ENCODE measurements at places on chromosomes 12 and 14.
A peak's percentile ranks its signal among the peaks of the same experiment; 100 is the strongest.

- DNase-seq = no peak
Measured at GRCh38 chr14:64681796-64682710, 22.2 kb upstream of the PLEKHG3 start.

- no peak for DNase-seq
Measured at GRCh38 chr12:46265102-46265501, 3.7 kb downstream of the SLC38A1 start.

GRCh38 chr12:18990856-18991255, 138.7 kb upstream of the PLEKHA5 start:
- DNase-seq = no peak

DNA sequence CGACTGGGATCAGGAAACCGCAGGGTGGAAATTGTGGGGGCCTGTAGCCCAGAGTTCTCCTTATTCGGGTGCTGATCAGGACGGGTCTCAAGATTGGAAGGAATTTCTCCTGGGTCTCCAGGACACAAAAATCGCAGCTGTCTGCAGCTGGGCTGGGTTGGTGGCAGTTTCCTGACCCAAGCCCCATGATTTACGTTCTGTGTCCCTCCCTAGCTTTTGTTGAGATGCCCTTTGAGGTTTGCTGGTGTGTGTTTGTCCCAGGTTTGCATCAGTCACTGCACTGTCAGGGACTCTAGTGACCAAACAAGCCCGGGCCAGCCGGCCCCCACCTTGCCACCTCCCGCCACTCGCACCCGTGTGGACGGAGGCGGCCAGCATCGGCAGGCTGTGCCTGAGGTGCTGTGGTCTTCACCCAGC, 89.5 kb downstream of the FBXL14 start:
- no peak for DNase-seq

- no peak for DNase-seq
Measured at GRCh38 chr12:93085383-93086287, 156.5 kb upstream of the EEA1 start.

DNA sequence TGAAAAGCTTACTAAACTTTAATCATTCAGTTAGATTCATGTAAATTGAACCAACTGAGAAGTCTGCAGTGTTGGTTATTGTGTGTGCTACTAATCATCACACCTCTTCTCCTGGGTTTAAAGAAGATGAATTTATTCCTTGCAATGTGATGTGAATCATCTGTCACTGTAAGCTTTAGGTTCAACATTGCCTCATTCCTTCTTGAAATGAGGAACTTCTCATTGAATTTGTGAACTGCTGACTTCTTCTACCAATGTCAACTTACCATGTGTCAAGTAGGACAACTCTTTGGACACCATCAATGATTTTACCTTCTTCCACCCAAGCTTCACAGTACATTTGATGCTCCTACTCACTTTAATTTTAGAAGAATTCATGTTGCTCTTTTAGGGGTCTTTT, 17.4 kb upstream of the PRB2 start:
- no peak for DNase-seq

DNA sequence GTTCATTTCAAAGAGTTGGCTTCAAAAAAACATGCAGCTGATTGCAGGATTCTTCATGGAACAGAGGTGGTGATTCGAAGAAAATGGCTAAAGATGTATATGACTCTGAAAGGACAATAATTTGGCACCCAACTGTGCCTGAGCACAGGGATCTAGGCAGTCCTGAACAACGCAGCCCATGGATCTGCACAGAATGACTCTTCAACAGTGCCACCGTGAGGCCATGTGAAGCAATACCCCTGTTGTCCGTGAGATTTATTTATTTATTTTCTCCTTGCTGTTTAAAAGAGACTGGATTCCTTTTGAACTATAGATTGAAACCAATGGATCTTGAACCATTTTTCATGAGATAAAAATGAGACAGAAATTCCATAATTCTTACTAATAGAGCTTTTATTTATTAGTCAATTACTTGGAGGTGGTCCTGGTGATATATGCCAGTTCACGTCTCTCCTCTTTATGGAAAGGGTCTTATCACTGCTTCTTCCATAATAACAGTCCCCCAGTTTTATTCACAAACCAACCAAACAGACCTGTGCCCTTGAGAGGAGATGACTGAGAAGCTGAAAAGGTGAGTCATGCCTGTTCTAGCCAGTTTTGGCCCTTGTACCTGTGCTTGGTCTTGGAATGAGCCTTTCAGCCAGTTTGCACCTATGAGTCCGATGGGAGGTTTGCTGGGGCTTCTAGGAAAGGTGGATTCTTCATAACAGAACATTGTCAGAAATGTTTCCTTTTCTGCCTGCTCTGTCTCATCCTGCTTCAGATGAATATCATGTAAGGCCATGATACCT, 1598.3 kb downstream of the AACS start:
- DNase-seq = no peak

DNA sequence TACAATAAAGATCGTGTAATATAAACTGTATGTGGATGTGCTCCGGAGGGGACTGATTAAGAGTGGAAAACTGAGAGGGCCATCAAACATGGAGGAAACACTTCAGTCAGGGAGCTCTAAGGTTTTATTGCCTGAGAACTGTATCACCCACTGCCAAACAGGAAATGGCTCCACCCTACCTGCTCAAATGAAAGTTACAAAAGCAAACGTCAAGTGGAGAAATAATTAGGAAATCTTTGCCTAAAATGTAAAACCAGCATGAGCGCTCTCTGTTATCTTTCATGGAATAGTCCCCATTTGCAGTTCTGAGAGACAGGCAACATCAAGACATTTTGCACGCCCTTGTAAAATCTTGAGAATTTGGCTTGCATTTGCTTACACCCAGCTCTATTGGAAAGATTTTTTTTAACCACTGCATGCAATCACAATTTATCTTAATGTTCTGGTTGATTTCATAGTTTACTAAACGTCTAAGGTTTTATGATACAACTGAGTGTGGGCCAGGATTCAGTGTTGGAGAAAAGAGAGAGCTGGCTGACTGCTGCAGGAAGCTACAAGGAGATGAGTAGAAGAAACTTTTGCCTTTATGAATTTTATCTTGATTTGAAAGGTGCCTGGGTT, 344.0 kb upstream of the PRICKLE1 start:
- DNase-seq = no peak

- DNase-seq = no peak
Measured at GRCh38 chr14:101825797-101826196, 64.3 kb downstream of the PPP2R5C start.

- no peak for DNase-seq
Measured at GRCh38 chr12:132186208-132186856, 42.1 kb downstream of the NOC4L start.

- no peak for DNase-seq
Measured at GRCh38 chr12:81570234-81570633, 188.9 kb downstream of the PPFIA2 start.

DNA sequence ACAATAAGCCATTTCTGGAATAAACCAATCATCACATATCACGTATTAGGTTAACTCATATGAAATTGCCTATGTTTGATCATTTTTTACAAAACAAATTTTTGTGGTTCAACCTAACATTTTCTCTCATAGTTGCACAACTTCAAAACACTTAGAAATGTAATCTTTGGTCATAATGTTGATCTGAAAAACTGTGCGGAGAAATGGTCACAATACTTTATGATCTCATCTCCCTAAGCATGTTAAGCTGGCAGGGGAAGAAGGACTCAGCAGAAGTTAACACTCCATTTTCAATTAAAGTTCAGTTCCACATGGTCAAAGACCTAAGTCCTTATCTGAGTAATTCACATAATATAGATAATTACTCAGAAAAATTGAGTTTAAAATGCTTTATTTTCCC, 194.8 kb downstream of the CAPZA3 start:
- DNase-seq = no peak

DNA sequence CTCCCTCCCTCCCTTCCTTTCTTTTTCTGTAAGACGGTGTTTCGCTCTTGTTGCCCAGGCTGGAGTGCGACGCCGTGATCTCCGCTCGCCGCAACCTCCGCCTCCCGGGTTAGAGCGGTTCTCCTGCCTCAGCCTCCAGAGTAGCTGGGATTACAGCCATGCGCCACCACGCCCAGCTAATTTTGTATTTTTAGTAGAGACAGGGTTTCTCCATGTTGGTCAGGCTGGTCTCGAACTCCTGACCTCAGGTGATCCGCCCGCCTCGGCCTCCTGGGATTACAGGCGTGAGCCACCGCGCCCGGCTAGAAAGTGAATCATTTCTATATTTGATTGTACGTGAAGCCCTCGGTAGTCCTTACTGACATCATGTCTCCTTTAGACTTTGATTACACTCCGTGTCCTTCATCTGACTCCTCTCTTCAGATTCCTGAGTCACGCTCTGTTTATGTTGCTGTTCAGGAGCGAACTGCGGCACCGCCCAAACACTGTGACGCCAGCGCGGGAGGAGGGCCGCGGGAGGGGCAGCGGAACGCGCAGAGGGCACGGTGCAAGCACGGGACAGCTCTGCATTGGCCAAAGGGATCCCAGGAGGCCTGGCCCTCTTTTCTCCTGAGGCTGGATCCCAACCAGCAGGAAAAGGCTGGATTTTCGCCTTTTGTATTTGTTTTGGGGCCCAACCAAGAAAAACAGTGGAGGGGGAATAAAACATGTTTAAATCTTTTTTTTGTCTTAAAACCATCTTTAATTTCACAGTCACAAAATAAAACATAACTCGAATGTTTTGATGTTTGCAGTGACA, 538 bp upstream of the GABARAPL1 start:
- DNase-seq = peak; percentile 90

- DNase-seq = no peak
Measured at GRCh38 chr12:98612696-98613334, 19.3 kb downstream of the SLC25A3 start.

- DNase-seq = no peak
Measured at GRCh38 chr14:26597589-26598080, at the start of gene NOVA1. Gene NOVA1 (minus strand): TSS chr14:26598033. CDS start chr14:26597436, 597 bp downstream.

- DNase-seq = no peak
Measured at GRCh38 chr12:131015581-131016337, 62.1 kb downstream of the ADGRD1 start.

GRCh38 chr14:76926521-76927251, 100.5 kb downstream of the LRRC74A start:
- DNase-seq = no peak

DNA sequence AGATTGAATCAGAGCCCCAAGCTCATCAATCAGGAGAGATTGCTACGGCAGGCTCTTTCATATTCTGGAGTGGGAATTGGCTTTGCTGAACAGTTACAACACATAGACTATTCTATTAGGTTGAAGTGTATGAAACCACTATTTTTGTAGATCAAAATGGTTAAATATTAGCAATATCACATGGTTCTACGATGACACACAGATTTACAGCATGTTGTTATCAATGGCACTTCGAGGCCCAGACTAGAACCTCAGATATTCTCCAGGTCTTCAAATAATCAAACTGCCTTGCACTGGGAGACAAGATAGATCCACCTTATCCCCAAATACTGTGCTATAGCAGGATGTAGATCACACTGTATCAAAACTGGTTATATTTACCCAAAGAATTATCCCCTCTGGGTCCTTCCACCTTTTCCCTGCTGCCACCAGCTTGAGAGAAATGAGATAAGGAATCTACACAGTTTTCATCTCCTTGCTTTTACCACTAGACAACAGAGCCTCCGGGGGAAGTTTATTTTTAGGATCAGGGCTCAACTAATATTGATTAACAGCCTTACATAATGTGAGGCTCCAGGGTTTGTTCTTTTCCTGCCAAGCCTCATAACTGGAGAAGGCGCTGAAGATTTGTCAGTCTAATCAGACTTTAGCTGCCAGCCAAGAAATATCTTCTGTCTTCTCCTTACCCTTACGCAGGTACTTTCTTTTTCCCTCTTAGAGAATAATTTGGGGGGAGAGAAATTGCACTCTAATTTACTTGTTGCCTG, 507.1 kb downstream of the DIO2 start:
- DNase-seq = no peak

DNA sequence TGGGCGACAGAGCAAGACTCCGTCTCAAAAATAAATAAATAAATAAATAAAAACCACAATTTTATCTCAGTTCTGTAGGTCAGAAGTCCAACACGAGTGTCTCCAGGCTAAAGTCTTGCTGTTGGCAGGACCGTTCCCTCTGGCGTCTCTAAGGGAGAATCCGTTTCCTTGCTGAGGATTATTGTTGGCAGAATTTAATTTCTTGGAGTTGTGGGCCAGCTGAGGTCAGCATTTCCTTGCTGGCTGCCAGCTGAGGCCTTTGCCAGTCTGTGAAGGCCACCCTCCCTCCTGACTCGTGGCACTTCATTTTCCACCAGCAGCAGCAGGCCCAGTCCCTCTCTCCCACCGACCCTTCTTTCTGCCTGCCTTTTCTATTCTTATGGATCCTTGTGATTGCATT, 17.2 kb downstream of the PSMC1 start:
- no peak for DNase-seq

- no peak for DNase-seq
Measured at GRCh38 chr12:93595351-93595750, 22.9 kb downstream of the SOCS2 start.

- DNase-seq = no peak
Measured at GRCh38 chr12:89540586-89540985, 14.7 kb upstream of the POC1B start.

DNA sequence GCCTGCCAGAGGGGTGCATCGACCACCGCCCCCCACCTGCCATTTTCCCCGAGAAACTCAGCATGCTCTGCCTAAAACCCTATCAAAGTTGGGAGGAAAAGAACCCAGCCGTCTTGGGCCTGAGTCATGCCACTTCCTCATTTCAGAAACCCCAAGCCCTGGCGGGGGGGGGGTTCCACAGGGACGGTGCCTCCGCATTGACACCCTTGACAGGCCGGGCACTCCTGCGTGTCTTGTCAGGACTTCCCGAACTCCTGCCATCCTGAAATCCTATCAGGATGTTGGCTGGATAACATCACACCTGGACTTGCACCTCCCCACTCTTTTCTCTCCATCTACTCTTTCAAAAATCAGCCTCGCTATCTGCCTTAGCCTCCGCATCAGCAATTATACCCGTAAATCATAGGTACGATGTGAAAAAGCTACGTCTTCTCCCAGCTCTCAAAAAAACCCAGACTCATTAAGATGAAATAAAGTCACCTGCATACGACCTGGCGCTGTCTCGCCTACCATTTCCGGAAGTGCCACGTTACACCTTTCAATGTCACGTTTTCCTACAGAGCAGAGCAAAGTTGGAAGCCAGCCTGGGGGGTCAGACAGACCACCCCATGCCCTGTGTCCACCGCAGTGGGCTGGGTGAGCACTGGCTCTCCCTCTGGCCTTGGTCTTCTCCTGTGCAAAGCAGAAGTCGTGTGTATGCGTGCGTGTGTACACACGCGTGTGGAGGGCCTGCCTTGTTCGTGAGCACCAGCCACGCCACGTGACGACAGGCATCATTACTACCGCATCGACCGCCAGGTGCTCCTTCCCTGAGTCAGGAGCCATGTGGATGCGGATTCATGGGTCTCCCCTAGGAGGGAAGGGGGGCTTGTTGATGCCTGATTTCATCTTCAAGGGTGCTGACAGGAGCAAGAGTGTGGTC, 96.7 kb downstream of the RFLNA start:
- DNase-seq = no peak

DNA sequence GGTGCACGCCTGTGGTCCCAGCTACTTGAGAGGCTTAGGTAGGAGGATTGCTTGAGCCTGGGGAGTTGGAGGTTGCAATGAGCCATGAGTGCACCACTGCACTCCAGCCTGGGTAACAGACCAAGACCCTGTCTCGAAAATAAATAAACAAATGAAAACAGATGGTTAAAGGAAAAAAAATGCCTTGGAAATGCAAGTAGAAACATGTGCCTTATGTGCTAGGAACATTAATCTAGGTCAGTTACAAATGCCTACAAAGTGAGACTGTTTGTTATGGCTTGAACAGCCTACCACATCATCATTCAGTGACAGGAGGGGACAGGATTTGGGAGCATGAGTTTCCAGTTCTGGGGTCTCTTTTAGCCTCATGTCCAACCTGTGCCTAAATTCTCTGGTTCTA, 52.4 kb upstream of the BCAT1 start:
- no peak for DNase-seq
